ENCODE measurements at places on chromosomes 7 and 10.
A peak's percentile ranks its signal among the peaks of the same experiment; 100 is the strongest.

DNA sequence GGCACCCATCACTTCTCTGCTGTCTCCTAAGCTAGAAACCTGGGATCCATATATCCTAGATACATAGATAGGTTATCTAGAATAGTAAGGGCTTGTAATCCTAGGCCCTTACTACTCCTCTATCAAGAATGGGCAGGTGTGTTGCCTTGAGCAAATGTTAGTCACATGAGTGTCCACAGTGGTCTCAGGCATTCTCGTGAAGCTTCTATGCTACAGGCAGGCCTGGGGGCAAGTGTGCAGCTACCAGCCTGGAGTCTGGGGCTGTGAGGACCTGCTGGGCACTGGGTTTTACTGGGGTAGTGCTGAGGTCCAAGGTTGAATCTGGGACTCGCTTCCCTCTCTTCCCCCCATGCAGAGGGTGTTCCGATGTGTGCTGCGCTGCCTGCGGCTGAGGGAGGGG lies 91.4 kb downstream of the ABCC2 start:
- DNase-seq = no peak

DNA sequence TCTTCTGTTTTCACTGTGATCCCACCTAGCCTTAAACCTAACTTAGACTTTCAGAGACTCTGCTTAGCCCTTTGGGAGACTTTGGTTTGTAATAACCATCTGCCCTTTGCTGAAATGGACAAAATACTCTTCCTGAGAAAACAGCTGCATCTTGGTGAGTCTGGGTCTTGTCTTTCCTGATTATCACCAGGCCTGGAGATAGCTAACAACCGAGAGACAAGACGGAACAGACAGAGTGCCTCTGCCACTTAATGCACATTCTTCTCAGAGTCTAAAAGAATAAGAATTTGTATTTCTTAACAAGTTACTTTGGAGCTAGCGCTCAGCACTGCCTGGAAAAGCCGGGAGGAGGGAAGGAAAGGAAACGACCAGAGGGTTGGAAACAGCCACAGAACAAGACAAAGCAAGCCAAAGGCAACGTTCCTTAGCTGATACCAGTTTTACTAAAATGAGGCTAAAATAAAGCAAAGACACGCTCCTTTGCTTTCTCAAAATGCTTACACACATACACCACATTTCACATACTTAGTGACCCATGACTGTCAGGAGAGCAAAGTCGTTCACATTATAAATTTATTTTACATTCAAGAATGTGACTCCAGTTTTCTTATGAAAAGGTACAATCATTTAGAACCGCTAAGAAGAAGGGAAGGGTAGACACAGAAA lies 70.3 kb upstream of the DGKI start:
- no peak for DNase-seq

GRCh38 chr7:102005933-102006480 lies 188.6 kb downstream of the CUX1 start:
- no peak for DNase-seq

- DNase-seq = no peak
Observed at GRCh38 chr10:123513870-123514269, 152.3 kb upstream of the GPR26 start.

DNA sequence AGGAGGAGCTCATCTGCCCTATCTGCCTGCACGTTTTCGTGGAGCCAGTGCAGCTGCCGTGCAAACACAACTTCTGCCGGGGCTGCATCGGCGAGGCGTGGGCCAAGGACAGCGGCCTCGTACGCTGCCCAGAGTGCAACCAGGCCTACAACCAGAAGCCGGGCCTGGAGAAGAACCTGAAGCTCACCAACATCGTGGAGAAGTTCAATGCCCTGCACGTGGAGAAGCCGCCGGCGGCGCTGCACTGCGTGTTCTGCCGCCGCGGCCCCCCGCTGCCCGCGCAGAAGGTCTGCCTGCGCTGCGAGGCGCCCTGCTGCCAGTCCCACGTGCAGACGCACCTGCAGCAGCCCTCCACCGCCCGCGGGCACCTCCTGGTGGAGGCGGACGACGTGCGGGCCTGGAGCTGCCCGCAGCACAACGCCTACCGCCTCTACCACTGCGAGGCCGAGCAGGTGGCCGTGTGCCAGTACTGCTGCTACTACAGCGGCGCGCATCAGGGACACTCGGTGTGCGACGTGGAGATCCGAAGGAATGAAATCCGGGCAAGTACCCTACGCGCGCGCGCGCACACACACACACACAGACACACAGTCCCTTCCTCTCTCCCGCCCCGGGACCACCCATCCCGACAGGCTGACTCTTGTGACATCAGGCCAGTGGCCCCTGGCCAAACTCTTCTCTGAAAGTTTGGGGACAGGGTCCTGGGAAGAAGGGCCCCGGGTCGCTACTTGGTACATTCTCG lies 538 bp downstream of the TRIM8 start:
- DNase-seq = peak; percentile 77

DNA sequence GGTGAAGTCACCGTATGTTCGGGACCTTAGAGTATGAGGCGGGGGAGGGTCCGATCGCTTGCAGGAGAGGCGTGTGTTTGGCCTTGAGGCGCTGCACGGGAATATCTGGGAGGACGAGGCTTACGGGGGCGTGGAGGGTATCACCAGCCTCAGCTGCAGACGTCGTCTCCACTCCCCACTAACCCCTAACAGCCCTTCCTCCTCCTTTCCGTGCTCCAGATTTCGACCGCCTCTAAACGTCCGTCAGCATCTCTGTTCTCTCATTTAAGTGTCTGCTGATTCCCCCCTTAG lies 23.5 kb upstream of the ZNF12 start:
- no peak for DNase-seq

GRCh38 chr7:95794917-95795515 lies 22.7 kb downstream of the DYNC1I1 start:
- DNase-seq = peak; percentile 27

DNA sequence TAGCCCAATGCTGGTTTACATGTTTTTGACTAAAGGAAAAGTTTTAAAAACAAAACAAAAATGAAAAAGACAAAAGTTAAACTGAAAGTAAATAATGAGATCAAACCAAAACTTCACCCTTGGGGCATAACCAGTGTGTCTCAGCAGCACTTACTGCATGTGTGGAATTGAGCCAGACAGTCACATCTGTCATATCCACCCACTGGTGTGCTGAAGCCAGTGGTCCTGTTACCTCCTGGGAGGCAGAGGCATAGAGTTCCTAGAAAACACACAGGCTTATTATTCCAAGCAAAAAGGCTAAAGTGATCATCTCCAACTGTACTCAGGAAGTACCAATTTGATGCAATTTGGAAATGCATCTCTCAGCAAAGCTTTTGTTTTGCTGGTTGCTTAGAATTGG lies 40.4 kb downstream of the ASAH2 start:
- DNase-seq = no peak

- no peak for DNase-seq
Observed at GRCh38 chr7:98968621-98969020, 90.3 kb downstream of the TRRAP start.

DNA sequence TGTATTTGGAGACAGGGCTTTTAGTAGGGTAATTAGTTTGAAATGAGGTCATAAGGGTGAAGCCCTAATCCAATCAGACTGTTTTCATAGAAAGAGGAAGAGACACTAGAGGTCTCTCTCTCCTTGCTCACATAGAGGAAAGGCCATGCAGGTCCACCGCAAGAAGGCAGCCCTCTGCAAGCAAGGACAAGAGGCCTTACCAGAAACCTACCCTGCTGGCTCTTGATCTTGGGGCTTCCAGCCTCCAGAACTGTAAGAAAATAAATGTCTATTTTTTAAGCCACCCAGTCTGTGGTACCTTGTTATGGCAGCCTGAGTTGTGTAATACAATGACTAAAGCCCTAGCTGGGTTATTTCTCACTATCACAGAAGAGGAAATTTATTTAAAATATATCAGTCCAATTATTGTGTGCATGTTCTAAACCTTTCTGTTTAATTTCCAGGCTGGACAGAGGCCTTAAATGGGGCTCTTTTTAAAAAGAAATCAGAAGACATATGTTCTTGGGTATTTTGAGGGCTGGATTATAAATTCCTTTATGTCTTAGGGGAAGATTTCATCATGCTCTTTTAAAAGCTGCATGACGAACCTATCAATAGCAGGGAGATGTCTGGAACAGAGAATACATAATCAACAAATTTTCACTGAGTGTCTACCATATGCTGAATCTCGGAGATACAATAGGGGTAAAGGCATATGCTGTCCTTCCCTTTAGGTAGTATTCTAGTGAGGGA lies 12.9 kb upstream of the TMEM26 start:
- no peak for DNase-seq

- DNase-seq = no peak
Observed at GRCh38 chr10:74822101-74822500, 4.3 kb upstream of the KAT6B start.

GRCh38 chr10:35262436-35262835 lies 73.9 kb upstream of the CCNY start:
- no peak for DNase-seq

- peak; percentile 86 for DNase-seq
Observed at GRCh38 chr7:47622946-47623640, 41.2 kb upstream of the TNS3 start.

GRCh38 chr7:24555719-24556118 lies 17.5 kb upstream of the PALS2 start:
- no peak for DNase-seq

DNA sequence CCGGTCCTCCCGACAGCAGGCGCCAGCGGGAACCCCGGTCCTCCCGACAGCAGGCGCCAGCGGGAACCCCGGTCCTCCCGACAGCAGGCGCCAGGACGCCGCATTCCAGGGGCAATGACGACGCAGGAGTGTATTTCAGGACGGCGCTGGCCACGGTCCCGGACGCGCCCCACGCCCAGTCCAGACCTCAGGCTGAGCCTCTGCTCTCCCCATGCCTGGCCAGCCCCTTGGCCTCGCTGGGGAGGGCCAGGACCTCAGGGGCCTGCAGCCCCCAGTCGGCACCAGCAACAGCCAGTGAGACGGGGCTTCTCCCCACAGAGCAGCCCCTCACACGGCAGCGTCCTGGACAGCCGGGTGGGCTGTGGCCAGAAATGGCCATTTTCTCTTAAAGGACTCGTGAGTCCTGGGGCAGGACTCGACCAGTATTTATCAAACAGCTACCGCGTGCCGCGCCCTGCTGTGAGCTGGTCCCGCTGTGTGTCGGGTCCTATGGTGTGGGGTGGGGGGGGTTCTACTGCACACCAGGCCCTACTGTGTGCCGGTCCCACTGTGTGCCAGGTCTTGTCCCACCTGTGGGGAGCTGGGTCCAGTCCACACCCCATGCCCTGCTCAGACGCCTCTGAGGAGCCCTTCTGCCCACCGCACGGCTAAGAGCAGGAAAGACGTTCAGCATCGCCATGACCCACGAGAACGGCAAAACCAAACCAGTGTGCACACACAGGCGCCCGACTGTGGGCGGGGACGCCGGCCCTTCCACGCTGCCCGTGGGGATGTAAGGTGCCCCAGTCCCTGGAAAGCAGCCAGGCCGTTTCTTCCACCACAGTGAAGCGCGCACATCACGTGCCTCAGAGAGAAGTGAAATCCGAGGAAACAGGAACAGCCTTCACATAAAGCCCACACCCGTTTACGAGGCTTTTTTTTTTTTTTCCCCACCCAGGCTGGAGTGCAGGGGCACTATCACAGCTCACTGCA lies 33.3 kb downstream of the GET4 start:
- peak; percentile 61 for DNase-seq

GRCh38 chr10:79192677-79193003 lies 123.9 kb downstream of the ZMIZ1 start:
- peak; percentile 83 for DNase-seq

DNA sequence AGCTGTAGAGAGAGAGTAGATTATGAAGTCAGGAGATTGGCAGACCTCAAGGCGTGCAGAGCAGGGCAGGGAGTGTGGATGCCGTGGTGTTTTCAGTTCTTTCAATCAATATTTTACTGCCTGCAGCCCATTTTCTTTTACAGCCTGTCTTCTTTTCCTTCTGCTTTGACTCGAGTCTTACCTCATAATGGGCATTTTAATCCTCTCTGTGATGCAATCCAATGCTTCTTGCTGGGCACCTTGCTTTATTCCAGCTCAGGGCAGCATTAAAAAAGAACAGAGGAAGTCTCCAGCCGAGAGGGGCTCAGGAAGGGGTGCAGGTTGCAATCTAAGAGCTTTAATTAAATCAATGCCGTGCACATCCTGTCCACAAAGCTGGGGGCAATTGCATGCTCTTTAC lies 839.0 kb downstream of the LRMDA start:
- no peak for DNase-seq

DNA sequence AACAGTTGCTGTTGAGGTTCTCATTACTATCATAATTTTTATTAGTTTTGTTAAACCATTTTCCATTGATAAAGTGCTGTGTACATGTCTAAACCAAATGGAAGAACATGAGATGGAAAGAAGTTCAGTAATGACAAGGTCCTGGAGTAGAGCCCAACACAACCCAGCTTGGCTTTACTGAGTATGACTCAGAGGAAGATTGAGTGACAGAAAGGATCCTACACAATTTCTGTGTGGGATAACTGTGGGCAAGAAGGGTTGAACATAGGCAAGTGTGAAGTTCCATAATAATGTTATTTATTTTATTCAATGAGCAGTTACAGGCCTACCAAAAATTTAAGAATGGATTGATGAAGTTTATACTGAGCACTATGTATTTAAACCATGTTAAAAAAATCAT lies 15.9 kb downstream of the PRKG1 start:
- peak; percentile 18 for DNase-seq

DNA sequence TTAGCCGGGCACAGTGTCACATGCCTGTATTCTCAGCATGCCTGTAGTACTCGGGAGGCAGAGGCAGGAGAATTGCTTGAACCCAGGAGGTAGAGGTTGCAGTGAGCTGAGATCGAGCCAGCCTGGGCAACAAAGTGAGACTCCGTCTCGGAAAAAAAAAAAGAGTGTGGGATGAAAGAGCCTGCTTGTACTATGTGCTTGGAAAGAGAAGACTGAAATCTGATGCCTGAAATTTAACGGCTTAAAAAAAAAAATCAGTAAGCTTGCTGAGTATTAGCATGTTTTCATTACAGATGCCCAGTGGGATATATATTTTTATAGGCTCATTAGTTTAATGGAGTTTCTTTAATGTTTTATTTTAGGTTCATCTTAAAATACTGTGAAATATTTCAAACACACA lies 4.2 kb downstream of the NT5C2 start:
- no peak for DNase-seq

DNA sequence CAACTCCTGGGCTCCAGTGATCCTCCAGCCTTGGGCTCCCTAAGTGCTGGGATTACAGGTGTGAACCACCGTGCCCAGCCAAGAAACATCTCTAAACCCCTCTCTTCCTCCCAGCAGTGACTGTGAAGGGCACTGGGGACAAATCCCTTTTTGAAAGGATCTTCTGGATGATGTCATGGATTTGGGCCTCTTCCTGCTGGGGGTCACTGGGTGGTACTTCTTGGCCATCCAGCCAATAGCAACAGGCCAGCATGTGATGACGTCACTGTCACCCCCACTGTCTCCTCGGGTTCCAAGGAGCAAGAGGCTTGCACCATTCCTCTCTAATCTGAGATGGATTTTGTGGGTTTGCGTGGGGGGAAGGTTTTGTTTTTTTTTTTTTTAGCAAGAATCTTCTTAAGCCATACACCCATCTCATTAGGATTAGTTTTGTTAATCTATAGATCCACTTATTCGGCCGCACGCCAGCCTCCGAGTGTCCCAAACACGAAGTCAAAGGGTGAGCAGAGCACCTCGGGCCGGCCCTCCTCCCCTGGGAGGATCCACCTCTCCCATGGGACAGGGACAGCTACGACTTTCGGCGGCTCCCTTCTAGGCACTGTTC lies 29.4 kb upstream of the TNRC18 start:
- peak; percentile 80 for DNase-seq
